Calu3 (cell line): ENCODE measurements at places on chromosomes 13 and 19. TPM values are rescaled to one million over a fixed set of nuclear protein-coding genes. Genes with fewer than 3 reads are reported as not detected.

DNA sequence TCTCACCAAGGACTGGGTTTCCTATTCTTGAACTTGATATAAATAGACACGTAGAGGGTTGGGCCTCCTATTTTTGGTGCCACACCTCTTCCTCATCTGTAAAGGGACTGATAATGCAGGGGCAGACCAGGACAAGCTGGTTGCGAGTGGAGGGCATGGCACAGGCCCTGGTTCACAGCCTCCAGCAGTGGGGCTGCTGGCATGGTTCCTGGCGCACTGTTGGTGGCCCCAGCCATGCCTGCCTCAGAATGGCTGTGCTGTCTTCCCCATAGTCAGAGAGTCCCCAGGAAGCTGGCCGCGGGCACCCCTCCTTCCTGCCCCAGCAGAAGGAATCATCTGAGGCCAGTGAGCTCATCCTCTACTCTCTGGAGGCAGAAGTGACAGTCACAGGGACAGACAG lies 10.5 kb upstream of the OVOL3 start:
- DNase-seq = no peak

Gene PRKCSH
- total RNA-seq = 298 and 318 TPM in 2 replicates

Gene ZNF730
- total RNA-seq = not detected in 2 replicates

Gene NOTCH3
- 32.6 and 44.7 TPM in 2 replicates for total RNA-seq

Gene ZNF266
- total RNA-seq = 12.7 and 13.1 TPM in 2 replicates

Gene TIMM50
- 110 and 116 TPM in 2 replicates for total RNA-seq
